ENCODE measurements at places on chromosomes 5 and 9.
A peak's percentile ranks its signal among the peaks of the same experiment; 100 is the strongest.

- no peak for DNase-seq
Measured at GRCh38 chr5:95697781-95698681, 15.2 kb upstream of the SPATA9 start.

GRCh38 chr5:62260513-62260912 is 45.5 kb upstream of the KIF2A start:
- DNase-seq, result no peak

DNA sequence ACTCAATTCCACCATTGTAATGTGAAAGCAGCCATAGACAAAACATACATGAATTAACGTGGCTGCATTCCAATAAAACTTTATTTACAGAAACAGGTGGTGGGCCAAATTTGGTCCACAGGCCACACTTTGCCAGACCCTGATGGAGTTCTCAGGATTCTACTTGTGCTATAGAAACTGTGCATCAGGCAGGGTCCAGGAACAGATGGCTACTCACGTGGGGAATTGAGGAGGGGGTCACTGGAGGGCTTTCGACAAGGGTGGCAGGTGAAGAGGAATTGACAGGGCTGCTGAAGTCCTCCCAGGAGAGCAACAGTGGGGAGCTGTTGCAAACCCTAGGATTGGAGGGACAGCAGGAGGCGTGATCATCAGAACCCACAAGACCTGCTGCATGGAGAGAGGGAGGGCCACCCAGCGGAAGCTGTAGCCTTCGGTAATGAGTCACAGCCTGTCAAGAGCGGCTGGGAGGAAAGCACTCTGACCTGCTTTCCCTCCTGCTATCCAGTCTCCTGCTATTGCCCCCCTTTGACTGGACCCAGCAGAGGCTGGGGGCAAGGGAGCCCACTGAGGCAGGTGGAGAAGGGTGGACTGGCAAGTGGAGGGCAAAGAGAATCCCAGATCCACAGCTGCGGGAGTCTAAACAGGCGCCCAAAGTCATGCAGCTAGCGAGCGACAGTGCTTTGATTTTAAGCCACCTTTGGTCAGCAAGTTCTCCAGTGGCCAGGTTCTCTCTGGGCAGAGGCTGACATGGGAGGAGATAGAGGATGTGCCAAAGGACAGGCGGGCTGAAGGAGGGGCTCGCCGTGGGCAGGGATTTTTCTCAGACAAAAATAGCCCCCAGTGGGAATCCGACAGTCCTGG is 138.3 kb upstream of the SMIM23 start:
- DNase-seq, result peak; percentile 3

DNA sequence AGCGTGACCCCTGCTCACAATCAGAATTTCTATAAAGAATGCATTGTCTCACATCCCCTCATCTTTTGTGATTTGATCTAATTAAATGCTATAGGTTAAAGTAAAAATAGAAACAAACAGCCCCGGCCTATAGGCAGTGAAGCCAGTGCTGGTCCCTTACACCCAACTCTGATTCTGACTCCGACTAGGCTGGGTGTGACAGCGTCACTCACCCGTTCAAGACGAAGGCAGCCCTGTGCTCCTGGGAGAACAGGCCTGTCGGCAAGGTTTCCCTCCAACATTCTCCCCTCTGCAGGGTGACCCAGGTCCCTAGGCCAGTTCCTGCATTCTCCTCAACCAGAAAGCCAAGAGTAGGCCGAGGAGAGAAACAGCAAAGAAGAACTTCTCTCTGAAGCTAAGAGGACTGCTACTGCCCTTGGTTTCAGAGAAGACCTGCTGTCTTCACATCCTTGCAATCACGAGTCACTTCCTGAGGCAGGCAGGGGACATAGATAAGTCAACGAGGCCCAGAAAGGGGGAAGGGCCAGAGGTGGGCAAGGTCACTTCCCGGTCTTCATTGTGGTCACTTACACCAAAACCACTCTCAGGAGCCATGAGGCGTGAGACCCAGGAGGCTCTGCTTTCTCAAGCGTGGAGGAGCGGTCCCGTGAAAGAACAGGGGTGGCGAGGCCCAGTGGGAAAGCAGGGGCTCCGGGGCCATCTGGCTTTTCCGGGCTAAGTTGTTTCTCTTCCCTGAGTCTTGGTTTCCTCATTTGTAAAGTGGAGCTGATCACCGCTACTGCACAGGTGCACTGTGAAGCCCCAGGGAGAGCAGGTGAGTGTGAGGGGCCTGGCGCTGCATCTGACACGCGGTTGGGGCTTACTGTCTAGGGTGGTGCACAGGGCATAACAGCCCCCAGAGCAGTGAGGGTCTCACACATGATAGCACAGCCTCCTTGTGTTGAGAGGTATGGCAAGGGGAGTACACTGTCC is 200.8 kb downstream of the CRB2 start:
- DNase-seq, result no peak

GRCh38 chr5:140111859-140112551 is 1.9 kb upstream of the PURA start:
- no peak for DNase-seq

DNA sequence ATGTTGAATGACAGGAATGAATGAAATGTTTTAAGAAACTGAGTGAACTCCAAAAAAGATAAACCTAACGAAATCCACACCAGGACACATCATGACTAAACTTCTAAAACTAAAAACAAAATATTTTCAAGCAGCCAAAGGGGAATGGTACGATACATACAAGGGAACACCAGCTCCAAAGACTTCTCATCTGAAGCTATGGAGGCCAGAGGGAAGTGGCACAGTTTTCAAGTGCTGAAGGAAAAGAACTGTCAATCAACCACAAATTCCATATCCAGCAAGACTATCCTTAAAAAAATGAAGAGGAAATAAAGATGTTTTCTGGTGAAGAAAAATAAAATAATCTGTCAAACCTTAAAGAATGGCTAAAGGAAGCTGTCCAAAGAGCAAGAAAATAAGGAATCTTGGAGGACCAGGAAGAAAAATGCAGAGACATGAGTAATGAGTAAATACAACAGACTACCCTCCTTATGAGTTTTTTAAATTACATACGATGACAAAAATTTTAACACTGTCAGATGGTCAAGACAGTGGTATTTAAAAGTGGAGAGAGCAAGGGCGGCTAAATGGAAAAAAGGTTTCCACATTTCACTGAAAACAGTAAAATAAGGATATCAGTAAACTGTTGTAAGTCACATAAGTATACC is 12.0 kb downstream of the CAMSAP1 start:
- DNase-seq, result no peak

DNA sequence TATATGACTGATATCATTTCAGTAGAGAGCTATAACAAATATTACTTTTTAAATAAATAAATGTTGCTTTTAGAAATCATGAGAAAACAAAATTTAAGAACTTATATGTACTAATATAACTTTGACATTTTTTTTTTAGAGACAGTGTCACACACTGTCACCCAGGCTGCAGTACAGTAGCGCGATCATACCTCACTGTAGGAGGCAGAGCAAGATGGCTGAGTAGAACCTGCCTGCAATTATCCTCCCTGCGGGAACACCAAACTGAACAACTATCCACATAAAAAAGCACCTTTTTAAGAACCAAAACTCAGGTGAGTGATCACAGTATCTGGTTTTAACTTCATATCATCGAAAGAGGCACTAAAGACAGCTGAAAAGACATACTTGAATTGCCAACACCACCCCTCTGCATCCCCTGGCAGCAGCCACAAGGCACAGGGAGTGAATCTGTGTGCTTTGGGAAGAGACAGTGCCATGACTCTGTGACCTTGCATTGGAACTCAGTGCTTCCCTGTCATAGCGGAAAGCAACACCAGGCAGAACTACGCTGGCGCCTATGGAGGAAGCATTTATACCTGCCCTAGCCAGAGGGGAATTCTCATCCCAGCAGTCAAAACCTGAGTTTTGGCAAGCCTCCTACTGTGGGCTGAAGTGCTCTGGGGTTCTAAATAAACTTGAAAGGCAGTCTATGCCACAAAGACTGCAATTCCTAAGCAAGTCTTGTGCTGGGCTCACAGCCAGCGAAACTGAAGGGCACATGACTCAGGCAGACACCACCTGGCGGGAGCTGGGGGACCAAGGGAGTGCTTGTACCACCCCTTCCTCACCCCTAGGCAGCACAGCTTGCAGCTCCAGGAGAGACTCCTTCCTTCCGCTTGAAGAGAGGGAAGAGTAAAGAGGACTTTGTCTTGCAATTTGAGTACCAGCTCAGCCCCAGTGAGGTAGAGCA is 142.7 kb downstream of the FBXL17 start:
- peak; percentile 68 for DNase-seq

- no peak for DNase-seq
Measured at GRCh38 chr9:71763832-71764231, 4.5 kb downstream of the CEMIP2 start.

DNA sequence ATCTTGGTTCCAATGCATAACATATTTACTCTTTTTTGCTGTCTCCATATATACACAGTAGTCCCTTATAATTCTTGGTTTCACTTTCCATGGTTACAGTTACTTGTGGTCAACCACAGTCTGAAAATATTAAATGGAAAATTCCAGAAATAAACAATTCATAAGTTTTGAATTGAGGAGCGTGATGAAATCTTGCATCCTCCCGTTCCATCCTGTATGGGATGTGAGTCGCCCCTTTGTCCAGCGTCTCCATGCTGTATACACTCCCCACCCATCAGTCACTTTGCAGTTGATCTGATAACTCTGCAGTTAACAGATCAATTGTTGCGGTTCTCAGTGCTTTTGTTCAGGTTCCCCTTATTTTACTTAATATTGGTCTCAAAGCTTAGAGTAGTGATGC is 11.5 kb upstream of the FAF2 start:
- no peak for DNase-seq

- peak; percentile 91 for DNase-seq
Measured at GRCh38 chr9:130473566-130473965, 28.8 kb downstream of the ASS1 start.

- DNase-seq, result no peak
Measured at GRCh38 chr5:166768536-166768935, 1522.9 kb upstream of the WWC1 start.

DNA sequence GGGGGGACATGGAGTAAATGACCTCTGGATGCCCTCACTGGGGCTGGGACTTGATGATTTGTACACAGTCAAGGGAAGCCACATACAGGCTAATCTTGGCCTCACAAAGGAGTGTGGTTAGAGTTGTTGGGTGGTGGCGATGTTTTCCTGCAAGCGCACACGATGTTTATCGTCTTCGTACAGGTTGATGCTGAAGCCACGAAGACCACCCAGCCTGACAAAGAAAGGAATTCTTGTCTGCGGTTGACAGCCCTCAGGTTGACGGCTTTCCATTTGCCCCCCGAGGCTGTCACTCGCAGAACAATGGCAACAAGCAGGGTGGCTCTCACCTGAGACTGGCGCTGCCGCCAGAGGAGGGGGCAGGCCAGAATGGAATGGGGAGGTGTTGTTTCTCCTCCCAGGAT is 14.1 kb upstream of the XPA start:
- DNase-seq, result no peak

DNA sequence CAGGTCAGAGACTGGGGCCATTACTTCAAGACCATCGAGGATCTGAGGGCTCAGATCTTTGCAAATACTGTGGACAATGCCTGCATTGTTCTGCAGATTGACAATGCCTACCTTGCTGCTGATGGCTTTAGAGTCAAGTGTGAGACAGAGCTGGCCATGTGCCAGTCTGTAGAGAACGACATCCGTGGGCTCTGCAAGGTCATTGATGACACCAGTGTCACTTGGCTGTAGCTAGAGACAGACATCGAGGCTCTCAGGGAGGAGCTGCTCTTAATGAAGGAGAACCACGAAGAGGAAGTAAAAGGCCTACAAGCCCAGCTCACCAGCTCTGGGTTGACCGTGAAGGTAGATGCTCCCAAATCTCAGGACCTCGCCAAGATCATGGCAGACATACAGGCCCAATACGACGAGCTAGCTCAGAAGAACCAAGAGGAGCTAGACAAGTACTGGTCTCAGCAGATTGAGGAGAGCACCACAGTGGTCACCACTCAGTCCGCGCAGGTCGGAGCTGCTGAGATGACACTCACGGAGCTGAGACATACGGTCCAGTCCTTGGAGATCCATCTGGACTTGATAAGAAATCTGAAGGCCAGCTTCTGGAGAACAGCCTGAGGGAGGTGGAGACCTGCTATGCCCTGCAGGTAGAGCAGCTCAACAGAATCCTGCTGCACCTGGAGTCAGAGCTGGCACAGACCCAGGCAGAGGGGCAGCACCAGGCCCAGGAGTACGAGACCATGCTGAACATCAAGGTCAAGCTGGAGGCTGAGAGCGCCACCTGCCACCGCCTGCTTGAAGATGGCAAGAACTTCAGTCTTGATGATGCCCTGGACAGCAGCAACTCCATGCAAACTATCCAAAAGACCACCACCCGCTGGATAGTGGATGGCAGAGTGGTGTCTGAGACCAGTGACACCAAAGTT is 9.3 kb downstream of the NIPBL start:
- no peak for DNase-seq

DNA sequence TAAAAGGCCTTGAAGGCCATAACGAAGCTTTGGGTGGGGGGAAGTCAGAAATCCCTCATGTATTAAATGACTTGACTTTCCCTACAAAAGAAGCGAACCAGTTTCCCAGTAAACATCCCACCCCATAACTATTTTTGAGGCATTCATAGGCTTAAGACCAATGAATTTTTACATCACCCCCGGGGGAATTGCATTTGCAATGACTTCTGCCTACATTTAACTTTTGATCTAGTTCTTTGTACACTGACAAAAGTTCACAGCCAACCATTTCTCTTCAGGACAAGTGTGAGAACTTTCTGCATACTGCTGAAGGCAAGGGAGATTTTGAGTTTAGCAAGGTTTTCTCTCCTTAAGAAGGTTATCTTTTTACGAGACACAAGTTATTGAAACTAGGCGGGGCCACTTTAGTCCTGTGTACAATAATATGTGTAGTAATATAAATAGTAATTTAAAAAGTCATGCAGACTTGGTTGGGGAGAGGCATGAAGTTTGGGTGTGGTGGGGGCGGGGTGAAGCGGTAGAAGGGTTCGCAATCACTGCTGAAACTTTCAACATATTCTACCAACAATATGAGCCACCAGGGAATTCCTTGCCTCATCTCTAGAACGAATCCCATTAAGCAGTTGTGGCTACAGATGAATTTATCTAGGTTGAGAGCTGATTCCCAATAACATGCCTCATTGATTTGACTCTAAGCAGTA is 2.5 kb downstream of the TJP2 start:
- no peak for DNase-seq

DNA sequence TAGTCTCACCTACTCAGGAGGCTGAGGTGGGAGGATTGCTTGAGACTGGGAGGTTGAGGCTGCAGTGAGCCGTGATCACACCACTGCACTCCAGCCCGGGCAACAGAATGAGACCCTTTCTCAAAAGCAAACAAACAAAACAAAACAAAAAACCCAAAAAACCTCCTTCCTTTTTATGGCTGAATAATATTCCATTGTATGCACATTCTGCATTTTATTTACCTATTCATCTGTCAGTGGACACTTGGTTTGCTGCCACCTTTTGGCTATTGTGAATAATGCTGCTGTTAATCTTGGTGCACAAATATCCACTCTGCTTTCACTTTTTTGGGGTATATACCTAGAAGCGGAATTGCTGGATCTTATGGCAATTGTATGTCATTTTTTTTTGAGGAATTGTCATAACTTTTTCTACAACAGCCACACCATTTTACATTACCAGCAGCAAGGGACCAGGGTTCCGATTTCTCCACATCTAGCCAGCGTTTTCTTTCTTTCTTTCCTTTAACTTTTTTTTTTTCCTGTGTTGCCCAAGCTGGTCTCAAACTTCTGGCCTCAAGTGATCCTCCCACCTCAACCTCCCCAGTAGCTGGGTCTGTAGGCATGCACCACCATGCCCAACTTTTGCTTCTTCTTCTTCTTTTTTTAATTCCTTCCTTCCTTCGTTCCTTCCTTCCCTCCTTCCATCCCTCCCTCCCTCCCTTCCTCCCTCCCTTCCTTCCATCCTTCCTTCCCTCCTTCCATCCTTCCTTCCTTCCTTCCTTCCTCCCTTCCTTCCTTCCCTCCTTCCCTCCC is 30.6 kb downstream of the NKX2-5 start:
- no peak for DNase-seq

Data from NCI-H2171 treated with DMSO at 0.1 percent for 48 hours (cell line).